Activated naive CD4-positive, alpha-beta T cell (primary cell): ENCODE measurements at places on chromosomes 5 and 9.

- DNase-seq: no peak
Observed at GRCh38 chr9:118896324-118897000, 472.8 kb downstream of the BRINP1 start.

GRCh38 chr9:138085568-138085967, 208.0 kb downstream of the CACNA1B start:
- DNase-seq: no peak

DNA sequence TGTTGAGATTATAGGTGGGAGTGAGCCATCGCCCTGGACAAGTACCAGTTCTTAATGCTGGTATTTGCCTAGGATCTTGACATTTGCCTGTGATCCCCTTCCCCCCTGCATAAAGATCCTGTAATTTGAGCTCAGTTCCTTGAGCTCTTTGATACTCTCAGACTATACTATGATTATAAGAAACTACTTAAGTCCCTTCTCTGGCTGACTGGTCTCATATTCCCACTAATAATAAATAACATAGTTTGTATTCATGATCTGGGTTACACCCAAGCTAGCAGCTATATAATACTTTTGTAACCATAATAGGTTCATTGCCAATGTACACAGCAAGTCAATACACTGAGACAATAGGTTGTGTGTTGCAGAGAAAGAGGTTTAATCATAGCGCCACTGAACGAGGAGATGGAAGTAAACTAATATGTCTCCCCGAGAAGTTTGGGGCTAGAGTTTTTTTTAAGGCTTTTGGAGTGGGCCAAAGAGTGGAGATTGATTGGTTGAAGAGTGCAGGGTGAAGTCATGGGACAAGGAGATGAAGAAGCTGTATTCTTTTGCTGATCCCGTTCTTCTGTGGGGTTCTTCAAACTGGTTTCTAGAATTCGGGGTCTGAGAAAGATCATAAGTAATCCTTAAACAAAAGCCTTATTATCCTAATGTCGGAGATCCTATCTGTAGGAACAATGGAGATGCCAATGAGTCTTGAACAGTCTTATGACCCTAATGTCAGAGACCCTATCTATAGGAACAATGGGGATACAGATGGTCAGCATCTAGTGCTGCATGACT, 20.7 kb upstream of the SHOC1 start:
- DNase-seq: no peak

GRCh38 chr9:86052556-86053468, 46.5 kb downstream of the GOLM1 start:
- DNase-seq: no peak

DNA sequence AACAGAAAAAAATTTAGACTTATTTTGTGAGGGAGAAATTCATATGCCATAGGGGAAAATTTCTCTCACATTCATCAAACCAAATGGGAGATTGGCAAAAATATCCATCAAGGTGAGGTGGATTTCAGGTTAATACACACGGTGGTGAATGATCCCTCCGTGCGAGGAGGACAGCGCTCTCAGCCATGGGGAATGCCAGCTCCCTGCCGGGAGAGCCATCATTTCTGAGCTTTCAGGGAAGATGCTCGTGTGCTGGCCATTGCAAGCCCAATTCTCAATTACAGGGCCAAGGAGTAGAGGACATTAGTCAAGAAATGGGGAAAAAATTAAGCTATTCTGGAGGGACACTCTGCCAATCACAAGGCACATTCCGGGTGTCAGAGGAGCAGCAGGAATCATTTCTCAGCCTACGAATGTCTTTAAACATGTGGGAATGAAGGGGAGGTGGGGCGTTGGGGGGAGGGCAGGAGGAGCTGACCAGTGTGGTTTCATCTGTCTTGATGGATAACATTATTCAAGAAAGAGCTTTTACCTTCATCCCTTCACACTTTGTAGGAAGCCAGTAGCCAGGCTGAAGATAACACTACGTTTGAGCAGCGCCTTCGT, 165.5 kb downstream of the DAB2IP start:
- no peak for DNase-seq

- no peak for DNase-seq
Observed at GRCh38 chr5:95715799-95716461, 15.2 kb upstream of the RHOBTB3 start.

DNA sequence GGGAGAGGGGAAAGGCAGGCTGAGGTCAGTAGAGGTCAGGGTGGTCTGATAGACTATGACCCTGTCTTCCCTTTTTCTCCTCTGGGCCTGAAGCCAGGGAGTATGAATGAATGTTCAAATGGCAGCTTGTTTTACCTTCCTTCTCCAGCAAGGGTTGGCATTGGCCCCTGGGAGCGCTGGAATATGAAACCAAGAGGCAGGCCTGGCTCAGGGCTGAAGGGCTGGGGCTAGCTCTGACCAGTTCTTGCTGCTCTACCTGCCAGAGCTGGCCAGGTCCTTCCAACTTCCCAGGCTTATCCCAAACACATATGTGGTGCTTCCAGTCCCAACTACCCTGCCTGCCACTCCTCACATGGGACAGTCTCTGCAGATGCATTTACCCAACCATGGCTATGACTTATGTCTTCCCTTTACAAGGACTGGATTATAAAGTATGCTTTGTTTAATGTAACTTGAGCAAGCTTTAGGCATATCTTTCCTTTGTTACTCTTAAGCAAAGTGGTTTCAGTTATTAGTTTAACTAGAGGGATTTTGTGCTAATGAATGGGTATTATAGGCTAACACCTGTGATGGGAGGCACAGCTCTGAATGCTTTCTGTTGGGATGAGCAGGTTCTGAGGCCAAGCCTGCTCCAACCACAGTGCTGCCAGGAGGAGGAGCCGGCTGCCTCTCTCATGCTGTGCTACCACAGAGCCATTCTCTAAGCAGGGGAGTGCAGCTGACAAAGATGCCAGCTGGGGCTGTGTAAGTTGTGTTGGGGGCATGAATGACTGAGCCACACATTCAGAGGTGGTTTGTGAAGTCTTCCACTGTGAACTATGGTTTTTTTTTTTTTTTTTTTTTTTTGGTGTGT, 6.1 kb downstream of the CCNI2 start:
- no peak for DNase-seq

DNA sequence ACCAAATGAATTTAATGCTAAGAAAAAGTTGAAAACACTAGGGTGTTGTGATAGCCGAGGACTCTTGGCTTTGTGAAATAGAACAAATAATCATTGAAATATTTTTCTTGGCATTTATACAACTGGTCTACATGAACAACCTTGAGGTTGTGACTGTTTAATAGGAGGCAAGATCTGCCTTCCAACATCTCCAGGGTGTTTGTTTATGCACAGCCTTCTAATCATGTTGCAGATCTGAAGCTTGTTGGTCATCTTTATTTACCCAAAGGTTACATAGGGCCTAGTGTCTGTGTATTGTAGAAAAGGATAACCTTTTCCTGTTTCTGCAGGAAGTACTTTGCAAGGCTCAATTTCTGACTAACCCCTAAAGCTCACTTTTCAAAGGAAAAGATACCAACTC, 65.2 kb upstream of the RANBP3L start:
- no peak for DNase-seq

DNA sequence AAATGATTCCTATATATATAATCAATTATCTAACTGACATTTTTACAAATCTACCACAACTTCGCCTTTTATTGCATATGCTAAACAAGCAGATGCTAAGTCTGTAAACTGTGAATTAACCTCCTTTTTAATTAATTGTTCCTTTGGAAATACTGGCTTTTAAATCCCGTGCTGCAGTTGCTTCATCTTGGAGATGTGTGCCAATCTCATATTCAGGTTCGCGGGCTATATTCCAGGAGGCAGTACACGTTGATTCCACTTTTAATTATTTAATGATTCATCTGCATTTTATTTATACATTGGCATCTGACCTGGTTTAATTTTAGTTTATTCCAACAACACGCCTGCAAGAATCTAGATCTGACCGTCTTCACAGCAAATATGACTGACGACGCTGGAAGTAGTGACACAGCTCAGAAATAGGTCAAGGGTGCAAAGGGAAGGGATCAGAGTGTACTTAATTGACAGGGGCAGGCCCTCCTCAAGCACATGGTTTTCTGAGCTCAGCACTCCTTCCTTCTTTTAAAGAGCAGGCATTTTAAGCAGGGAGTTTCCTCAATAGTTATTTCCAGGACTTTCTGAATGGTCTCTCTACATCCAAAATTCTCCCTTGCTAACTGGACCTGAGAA, 125.2 kb downstream of the GLIS3 start:
- DNase-seq: no peak

DNA sequence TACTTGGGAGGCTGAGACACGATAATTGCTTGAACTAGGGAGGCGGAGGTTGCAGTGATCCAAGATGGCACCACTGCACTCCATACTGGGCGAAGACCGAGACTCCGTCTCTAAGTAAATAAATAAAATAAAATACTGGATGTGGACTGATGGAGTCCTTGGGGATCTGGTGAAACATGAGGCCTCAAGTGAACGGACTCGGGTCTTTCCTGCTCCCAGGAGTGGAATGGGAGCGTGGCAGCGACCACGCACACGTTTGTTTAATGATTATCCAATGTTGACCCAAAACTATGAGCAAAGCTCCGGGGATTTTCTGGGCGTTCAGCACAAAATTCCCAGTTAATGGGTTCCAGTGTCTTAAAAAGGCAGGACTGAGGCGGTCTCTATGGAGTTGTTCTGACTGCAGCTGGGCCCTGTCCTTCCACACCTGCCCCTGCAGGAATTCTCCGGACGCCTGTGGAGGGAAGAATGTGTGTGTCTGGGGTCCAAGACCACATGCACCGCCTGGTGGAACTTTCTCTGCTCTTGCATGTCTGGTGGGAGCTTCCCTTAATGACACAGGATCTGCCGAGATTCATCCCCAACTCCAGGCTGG, 26.6 kb downstream of the NEK6 start:
- DNase-seq: no peak

DNA sequence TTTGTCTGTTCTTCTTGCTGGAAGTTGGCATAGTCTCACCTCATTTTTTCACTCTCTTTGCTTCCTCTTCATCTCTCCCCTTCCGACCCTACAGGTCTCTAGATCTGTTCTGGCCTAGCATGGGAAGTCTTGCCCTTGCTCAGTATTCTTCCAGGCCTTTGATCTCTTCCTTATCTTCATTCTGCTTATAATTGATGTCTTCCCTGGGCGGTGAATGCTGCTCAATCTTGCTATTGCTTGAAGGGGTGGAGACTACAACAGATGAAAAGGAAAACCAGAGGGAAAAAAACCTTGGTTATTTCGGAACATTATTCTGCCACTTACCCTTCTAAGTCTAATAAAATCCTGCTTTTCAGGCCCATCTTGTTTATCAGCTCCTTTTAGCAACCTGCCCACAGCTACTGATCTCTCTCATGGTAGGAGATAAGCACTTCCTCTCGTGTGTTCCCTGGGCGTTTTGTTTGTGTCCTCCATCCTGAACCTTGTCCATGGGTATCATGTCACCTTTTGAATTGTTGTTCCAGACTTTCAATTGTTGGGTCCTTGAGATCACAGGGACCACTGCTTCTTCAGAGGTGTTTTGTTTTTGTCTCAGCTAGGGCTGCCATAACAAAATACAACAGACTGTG, 375.6 kb downstream of the ADGRV1 start:
- no peak for DNase-seq

GRCh38 chr9:128073253-128073886, 5.3 kb downstream of the SLC25A25 start:
- no peak for DNase-seq

DNA sequence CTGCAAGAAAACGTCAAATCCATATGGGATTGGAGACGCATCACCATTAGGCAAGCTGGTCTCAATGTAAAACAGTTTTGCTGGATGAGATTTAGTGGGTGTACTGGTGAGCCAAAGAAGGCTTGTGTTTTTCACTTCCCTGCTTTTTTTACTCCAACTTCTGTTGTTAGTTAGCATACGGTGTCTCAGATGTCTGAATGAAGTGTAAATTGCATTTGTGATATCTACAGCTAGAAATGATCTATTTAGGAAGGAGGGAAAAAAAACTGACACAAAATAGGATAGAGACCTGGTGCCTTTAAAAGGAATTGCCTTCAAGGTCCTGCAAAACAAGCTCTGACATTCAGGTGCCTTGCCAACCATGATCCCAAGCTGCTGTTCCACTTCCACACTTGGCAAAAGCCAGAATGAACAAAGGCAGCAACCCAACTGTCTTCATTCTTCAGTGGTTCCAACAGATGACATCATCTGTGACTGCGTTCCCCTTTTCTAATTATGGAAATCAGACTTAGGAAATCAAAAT, 104.2 kb upstream of the RAI14 start:
- DNase-seq: no peak

GRCh38 chr5:29085142-29085541, 2046.8 kb upstream of the CDH9 start:
- no peak for DNase-seq

DNA sequence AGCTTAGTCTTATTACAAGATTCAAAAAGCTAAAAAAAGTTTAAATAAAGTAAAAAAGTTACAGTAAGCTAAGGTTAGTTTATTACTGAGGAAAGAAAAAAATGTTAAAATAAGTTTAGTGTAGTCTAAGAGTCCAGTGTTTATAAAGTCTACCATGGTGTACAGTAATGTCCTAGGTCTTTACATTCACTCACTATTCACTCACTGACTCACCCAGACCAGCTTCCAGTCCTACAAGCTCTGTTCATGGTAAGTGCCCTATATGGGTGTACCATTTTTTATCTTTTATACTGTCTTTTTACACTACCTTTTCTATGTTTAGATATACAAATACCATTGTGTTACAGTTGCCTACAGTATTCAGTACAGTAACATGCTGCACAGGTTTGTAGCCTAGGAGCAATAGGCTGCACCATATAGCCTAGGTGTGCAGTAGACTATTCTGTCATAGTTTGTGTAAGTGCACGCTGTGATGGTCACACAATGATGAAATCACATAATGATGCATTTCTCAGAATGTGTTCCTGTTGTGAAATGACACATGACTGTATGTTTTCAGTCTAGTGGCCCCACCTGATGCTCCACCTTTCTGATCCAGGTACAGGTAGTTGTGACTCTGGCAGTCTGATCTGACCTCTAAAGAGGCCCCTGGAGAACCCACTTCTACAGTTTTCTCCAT, 45.7 kb downstream of the SNX18 start:
- no peak for DNase-seq

DNA sequence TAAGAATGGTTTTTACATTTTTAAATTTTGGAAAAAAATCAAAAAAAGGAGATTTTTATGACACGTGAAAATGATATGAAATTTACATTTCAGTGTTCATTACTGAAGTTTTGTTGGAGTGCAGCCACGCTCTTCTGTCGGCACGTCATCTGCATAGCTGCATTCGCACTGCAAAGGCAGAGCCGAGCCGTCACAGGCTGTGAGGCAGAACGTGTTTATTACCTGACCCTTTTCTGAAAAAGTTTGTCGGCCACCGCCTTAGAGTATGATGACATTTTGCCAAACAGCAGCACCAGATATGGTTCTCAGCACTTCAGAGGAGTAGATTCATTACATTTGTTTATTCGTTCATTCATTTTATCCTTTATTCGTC, 24.1 kb downstream of the HRH2 start:
- no peak for DNase-seq

GRCh38 chr5:135135530-135136226, 101.7 kb upstream of the PITX1 start:
- no peak for DNase-seq

GRCh38 chr5:53298841-53299240, 181.6 kb upstream of the FST start:
- no peak for DNase-seq

- DNase-seq: no peak
Observed at GRCh38 chr5:175867587-175868347, 3.6 kb upstream of the CPLX2 start.
